ENCODE measurements at places on chromosomes 4 and X. TPM values are rescaled to one million over a fixed set of nuclear protein-coding genes. Genes with fewer than 3 reads are reported as not detected.
A peak's percentile ranks its signal among the peaks of the same experiment; 100 is the strongest.

DNA sequence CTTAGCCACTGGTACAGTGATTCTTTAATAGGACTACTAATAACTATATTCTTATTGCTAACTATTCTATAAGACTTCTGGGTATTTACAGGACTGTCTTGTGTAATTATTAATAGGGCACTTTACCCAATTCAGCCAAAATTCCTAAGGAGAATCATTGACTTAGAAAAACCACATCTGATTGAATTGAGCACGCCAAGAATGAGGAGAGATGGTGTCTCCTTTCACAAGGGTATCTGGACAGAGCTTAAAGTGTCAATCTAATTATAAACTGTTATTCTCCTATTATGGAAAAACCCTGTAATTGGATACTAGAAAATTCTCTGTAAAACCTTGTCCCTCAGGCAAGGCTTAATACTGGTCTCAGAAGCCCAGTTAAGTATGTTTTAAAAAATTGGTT is 111.1 kb upstream of the TLL1 start:
- H3K36me3 ChIP-seq = no peaks in the 10 kb centered on the region
- H3K4me1 ChIP-seq = no peaks in the 10 kb centered on the region
- H3K27me3 ChIP-seq = peaks cover 4% of the 10 kb centered on the region
- no peak for DNase-seq
- no peak overlapping the region for H3K27ac ChIP-seq

GRCh38 chr4:181792641-181793040 is 450.6 kb upstream of the TENM3 start:
- no peak overlapping the region for H3K4me3 ChIP-seq
- DNase-seq = no peak
- no peaks in the 10 kb centered on the region for H3K36me3 ChIP-seq
- peaks cover 4% of the 10 kb centered on the region for H3K27me3 ChIP-seq
- H3K4me1 ChIP-seq = no peaks in the 10 kb centered on the region

PCYT1B gene
- total RNA-seq = not detected

DNA sequence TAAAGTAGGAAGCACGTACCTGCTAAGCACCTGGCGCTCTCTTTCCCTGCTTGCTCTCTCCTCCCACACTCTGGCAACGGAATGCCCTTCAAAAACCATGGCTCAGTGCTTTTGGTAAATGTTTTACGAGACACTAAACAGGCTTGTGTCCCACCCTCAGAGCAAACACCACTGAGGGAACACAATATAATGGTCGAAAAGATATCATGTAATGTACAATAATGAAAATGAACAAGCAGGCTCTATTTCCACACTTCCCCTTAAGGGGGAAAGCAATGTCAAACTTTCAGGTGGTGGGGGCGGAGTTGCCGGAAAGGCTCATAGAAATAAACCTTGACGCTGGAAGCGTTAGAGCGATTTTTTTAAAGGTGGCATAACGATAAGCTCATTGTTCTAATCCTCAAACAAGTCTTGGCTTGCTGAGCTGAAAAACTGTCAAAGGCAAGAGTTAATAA is 115.1 kb downstream of the RBM47 start:
- H3K27me3 ChIP-seq = no peaks in the 10 kb centered on the region
- no peaks in the 10 kb centered on the region for H3K4me1 ChIP-seq
- no peak overlapping the region for H3K27ac ChIP-seq
- H3K4me3 ChIP-seq = no peak overlapping the region
- H3K36me3 ChIP-seq = no peaks in the 10 kb centered on the region

DNA sequence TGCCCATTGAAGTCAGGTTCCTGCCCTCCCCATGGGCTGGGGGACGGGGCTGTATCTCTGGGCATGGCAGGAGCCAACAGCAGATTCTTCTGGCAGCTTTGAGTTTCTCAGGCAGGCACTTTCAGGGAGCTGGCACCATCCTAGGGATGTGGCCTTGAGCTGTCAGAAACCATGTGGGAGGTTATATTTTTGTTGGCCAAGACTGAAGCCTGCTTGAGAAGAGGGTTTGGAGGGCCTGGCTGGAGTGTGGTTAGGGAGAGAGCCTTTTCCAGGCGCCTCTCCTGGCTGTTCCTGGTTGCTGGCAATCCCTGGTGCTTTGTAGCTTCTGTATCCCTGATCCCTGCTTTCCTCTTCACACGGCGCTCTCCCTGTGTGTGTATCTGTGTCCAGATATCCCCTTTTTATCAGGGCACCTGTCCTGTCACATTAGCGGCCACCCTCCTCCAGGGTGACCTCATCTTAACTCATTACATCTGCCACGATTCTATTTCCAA is 30.6 kb upstream of the SORCS2 start:
- no peak overlapping the region for H3K27ac ChIP-seq
- H3K27me3 ChIP-seq = no peaks in the 10 kb centered on the region
- H3K4me1 ChIP-seq = no peaks in the 10 kb centered on the region
- no peaks in the 10 kb centered on the region for H3K36me3 ChIP-seq
- no peak for DNase-seq
- no peak overlapping the region for H3K4me3 ChIP-seq

TCEAL1 gene
- total RNA-seq = 42.7 TPM

- H3K27me3 ChIP-seq = no peaks in the 10 kb centered on the region
- no peak overlapping the region for H3K27ac ChIP-seq
- no peaks in the 10 kb centered on the region for H3K36me3 ChIP-seq
- no peaks in the 10 kb centered on the region for H3K4me1 ChIP-seq
Measured at GRCh38 chr4:163649557-163650091, 155.1 kb downstream of the TMA16 start.

DNA sequence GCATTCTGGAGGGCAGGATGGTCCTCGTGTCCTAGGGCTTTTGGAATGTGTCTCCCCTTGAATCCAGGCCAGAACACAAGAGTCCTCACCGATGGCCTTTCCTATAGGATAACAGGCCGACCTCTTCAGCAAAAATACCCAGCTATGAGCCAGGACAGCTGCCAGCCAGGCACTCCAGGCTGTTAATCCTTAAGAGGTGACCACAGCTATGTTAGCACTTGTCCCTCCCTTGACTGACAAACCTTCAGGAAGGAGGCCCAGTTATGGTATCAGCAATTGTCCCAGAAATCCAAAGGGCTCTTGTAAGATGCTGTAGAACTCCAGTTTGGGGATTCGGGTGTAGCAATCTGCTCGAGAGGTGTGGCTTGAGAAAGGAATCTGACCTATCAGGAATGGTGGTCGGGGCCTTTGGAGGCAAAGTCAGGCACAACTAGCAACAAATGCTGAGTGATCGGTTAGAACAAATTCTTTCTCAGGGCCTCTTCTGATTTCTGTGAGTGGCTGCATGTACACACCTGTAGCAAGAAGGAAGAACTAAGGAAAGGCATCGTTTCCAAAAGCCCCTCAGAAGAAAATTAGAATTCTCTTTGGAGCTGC is 54.6 kb downstream of the PTCHD1 start:
- H3K4me3 ChIP-seq = no peak overlapping the region
- no peaks in the 10 kb centered on the region for H3K27me3 ChIP-seq
- H3K36me3 ChIP-seq = no peaks in the 10 kb centered on the region
- DNase-seq = no peak
- no peaks in the 10 kb centered on the region for H3K4me1 ChIP-seq
- H3K27ac ChIP-seq = no peak overlapping the region

VEGFC gene
- total RNA-seq = 19.0 TPM

TENM3 gene
- total RNA-seq = 90.5 TPM

FGF2 gene
- total RNA-seq = 42.9 TPM

USP51 gene
- total RNA-seq = 1.8 TPM

RBMXL3 gene
- total RNA-seq = not detected

TDO2 gene
- 0.11 TPM for total RNA-seq

MAOA gene
- total RNA-seq = 7.1 TPM

DNA sequence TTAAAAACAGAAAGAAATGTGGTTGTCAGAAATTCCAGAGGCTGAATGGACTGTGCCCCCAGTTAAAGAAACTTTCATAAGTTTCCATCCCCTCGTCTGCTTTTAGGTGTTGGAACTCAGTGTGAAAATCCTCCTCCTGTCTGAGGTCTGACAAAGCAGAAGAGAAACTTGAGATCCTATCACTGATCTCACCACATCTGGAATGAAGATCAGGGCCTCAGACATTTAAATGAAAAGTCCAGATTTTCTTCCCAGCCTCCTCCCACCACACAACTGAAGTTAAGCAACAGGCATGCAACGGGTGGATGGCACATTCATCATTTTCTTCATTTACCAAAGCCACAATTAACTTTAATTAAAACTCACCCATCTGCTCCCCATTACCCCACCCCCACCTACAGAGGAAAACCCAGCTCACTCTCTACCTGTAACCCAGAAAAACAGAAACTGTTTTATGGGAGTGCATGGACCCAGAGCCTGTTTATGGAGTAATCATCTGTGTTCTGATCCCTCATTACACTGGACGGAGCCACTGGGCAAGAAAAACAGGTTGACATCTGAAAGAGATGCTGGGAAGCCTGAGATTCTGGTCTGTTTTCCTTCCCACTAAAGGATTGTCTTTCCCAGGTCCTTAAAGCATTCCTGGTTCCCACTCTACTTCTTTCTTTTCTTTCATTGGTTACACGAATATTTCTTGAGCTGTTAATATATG is 58.1 kb upstream of the HOPX start:
- DNase-seq = no peak
- H3K4me1 ChIP-seq = peaks cover 9% of the 10 kb centered on the region
- no peak overlapping the region for H3K4me3 ChIP-seq
- H3K27ac ChIP-seq = no peak overlapping the region
- no peaks in the 10 kb centered on the region for H3K36me3 ChIP-seq

DNA sequence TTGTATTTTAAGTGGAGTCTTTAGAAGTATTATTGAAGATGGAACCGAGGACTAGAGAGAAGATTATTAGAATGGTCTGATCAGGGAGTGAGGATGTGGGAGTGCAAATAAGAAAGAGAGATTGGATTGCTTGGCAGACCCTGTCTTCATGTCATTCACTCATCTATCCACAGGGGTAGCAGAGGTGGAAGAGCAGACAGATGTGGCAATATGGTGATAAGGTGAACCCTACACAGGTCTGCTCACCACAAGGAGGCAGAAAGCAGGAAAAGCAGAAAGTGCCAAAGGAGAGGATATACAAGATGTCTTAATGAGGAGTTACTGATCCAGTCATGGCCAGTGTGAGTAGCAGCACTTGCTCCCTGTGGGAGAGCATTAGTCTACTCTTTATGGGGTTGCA is 129.4 kb downstream of the MAGEE2 start:
- DNase-seq = no peak
- H3K4me1 ChIP-seq = no peaks in the 10 kb centered on the region
- H3K36me3 ChIP-seq = no peaks in the 10 kb centered on the region
- no peak overlapping the region for H3K4me3 ChIP-seq
- H3K27me3 ChIP-seq = no peaks in the 10 kb centered on the region
- H3K27ac ChIP-seq = no peak overlapping the region

GRCh38 chrX:12894074-12895030 is 12.1 kb upstream of the TLR8 start:
- no peak for DNase-seq
- H3K36me3 ChIP-seq = no peaks in the 10 kb centered on the region
- no peak overlapping the region for H3K27ac ChIP-seq

DNA sequence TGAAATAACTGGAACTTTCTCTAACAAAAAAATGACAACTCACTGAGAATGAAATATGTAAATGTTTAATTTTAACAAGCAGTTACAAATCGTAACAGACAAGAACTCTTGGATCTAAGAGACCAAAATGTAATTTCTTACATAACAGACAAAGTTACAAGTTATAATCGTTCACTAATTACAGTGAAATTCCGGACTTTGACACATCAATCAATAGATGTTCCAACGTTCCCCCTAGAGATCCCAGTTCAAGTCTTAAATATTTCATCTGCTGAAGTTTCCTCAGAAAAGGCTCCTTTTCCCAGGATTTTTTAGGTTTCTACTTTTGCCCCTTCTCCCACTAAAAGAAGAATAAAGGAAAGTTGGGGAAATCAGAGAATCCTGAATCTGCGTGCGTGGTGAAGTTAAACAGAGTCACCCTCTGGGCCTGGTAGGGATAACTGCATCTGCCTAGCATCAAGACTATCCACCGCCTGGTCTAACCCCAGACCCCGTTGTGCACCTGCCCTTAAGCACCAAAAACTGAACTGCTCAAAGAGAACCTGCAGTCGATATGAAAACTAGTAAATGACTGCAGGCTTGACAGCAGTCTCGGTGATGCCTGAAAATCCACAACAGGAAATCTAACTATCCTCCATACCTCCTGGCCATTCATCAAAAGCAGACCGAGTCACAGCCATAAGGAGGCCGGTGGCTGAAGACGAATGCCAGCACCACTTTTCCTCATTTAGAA is 2.3 kb downstream of the IRF2 start:
- peak overlapping the region; percentile 81 for H3K4me3 ChIP-seq
- H3K27me3 ChIP-seq = no peaks in the 10 kb centered on the region
- peak overlapping the region; percentile 84 for H3K27ac ChIP-seq
- peaks cover 9% of the 10 kb centered on the region for H3K36me3 ChIP-seq

DNA sequence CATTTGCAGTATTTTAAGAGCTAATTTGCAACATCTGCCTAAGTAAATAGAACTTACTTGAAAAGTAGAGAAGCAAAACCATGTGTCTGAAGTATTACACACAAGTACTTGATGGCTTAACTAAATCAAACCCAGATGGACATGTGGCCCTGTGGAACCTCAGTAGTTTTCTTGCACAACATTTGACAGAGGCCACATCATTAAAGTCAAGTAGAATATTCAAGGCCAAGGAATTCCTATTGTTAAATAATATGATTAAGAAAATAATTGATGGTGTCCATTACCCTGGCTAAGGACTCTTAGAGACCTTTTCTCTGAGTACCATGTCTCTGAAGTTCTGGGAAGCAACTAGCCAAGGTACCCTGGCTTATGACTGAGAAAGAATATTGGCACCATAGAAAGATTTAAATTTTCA is 135.4 kb upstream of the OTUD4 start:
- no peaks in the 10 kb centered on the region for H3K27me3 ChIP-seq
- H3K4me3 ChIP-seq = no peak overlapping the region
- no peaks in the 10 kb centered on the region for H3K36me3 ChIP-seq

Measured in SJSA1 (cell line).